CD4-positive, alpha-beta T cell treated with Interleukin-15 for 4 hours (primary cell): ENCODE measurements at places on chromosomes 1 and 21.

DNA sequence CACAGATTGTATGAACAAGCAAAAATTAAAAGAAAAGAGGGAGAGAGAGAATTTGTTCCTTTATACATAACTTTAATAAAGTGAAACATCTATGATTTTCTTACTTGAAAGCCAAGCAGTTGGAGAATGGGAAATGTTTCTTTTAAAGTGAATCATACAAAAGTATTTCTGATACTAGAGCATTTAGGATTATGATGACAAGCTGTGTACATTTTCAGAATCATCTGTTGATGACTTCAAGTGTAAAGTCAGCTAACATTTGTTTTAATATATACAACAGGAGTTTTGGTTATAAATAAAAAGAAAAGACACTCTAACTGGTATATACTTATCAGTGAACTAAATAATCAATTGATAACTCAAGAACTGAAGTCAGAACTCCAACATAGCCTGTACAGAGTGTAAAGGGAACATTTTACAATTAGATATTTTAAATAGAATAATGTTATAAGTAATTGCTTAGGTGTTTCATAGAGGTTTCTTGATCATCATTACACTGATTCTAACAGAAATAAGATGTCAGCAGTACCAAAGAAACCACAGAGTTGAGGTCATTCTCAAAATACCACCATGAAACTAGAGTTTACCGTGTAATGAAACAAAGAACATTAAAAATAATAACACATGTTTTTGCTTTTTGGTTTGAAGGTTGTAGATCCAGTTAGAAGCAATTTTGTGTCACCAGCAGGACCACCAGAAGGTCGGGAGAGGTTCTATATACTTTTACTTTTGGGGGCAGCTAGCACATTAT lies 103.4 kb downstream of the COL24A1 start:
- DNase-seq = no peak

DNA sequence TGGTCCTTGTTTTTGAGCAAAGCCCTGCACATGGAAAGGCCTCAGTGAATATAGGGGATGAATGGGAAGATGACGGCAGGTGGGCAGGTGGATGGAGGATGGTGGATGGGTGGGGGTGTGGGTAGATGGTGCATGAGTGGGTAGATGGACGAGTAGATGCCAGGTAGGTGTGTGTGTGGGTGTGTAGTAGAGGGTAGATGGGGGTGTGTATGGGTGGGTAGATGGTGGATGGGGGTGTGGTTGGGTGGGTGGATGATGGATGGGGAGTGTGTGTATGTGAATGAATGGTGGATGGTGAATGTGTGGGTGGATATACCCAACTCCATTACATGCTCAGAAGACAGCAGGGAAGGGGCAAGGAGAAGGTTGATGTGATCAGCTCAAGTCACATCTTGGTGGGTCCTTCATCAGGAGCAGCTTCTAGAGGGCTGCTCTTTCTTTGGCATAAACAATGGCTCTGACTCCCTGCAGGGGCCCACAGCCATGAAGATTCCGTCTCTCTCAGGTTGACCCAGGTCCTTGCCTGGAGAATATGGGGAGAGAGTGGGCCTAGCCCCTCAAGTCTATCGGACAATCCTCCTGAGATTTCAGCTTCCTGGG lies 34.2 kb downstream of the GRHL3 start:
- no peak for DNase-seq

- DNase-seq = peak; percentile 18
These were observed 459.8 kb downstream of the KCNT2 start for GRCh38 chr1:196148367-196148970.

GRCh38 chr1:77556045-77556444 lies 126.4 kb downstream of the ZZZ3 start:
- DNase-seq = no peak

- DNase-seq = peak; percentile 16
These were observed 54.4 kb downstream of the PRSS38 start for GRCh38 chr1:227869851-227870305.

DNA sequence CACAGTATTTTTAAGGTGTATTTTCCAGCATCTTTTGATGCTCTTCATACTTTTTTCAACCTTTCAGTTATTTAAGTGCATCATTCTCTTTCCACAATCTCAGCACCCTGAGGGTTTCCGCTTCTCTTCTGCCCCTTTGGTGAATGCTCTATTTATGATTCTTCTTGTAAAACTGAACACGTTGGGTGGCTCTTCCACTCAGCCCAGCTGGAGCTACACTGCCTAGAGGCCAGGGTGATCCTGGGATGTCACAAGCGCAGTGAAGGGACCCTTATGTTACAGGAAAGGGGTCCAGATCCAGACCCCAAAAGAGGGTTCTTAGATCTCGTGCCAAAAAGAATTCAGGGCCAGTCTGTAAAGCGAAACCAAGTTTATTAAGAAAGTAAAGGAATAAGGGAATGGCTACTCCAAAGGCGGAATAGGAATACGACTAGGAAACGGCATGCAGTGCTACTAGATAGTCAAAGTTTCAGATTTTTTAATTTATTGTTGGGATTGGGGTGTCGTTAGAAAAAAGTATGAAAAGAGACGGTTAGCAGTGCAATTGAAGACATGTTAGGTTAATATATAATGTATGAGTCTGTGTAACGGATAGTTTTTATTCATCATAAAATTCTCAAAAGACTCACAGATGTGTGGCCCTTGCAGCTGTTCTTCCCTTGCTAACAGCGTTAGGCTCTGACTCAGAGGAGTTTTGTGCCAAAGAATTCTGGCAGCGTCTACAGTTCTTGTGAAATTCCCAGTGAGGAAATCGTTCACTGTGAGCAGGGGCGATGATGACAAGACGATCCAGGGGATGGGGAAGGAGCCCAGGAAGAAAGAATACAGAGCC lies 14.4 kb upstream of the ERVH48-1 start:
- DNase-seq = no peak

GRCh38 chr21:35368326-35368725 lies 319.2 kb upstream of the RUNX1 start:
- no peak for DNase-seq

DNA sequence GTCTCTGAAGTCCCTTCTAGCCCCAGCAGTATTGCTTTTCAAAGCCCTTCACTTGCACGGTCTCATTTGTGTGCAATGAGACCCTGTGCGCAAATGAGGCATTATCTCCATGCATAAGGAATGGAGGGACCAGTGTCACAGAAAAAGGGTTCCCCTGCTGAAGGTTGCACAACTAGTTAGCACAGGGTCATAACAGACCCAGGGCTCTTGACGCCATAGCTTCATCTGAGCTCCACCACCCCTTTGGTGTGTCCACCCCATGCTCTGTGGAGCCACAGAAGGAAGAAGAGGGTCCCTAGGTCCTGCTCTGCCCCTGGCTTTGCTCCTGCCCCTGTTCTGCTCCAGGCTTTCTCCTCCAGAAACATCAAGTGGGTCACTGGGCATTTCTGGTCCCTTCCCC lies 12.6 kb downstream of the SH2D2A start:
- no peak for DNase-seq

DNA sequence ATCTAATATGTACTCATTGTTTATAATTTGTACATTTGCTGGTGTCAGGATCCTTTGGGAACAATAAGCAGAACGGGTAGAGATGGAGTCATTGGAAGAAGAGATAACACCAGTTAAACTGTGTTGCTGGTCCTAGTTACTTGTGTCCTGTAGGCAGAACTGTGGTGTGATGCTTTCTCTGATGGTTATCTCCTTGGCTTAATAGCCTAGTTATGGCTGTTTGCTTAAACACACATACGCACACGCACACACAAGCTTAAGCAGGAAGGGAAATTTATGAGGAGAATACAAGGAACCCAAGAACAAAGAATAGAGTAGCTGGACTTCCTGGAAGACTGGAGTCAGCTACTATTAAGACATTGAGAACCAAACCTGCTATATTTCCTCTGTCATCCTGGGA lies 5.7 kb upstream of the PKN2 start:
- no peak for DNase-seq

GRCh38 chr1:241600496-241600901 lies 39.7 kb downstream of the CHML start:
- DNase-seq = no peak

GRCh38 chr1:183553331-183553730 lies 36.9 kb downstream of the NCF2 start:
- no peak for DNase-seq

- DNase-seq = no peak
These were observed 15.2 kb downstream of the DOP1B start for GRCh38 chr21:36171741-36172331.

GRCh38 chr1:10494418-10494753 lies 19.6 kb downstream of the PEX14 start:
- no peak for DNase-seq
